ENCODE measurements at places on chromosomes 12 and 14.

GRCh38 chr12:56162468-56163290, 4.5 kb downstream of the MYL6 start:
- DNase-seq = no peak

DNA sequence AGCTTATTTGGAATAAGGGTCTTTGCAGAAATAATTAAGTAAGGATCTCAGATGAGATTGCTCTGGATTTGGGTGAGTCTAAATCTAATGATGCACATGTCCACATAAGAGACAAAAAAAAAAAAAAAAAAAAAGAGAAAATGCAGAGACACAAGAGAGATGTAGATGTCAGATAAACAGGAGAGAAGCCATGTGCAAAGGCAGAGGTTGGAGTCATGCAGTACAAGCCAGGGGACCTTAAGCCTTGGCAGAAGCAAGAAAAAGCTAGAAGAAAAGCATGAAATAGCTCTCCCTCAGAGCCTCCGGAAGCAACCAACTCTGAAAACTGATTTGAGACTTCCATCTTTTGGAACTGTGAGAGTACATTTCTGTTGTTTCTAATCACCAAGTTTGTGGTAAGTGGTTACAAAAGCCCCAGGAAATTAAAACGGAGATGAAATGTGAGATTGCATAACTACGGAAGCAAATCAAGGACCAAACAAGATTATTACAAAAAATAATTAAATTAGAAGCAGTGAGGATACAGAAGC, 1304.0 kb upstream of the SEL1L start:
- DNase-seq = no peak

DNA sequence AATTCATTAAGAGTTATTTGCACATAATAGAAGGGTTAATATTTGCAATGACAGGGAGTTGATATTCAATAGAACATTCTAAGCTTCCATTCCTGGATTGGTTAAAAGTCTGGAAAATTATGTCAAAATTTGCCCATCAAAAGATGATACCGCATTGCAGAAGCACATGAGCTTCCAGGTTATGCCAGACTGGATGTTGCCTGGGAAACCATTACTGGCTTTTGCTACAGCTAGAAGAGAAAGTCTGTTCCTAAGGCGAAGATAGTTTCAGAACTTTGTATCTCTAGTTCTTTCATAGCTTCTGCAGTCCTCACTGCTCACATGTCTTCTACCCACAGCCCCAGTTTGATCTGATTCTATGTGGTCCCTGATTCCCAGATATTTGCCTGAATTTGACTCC, 122.4 kb upstream of the AMIGO2 start:
- DNase-seq = no peak

DNA sequence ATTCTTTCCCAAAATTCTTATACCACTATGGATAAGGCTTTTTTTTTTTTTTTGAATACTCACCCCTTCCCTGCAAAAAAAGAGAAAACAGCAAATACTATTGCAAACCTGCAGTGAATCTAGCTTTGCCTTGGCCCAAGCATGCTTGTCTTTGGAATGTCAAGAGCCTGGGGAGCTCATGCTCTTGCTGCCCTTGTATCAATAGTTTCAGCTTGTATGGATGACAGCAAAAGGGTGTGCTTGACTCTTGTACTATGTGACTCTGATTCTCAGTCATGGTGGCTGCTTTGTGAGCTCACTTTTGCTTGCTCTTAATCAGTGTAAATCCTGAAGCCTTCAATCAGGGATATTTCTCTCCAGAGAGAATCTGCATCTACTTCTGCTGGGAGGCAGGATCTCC, 149.2 kb downstream of the EMP1 start:
- DNase-seq = no peak

GRCh38 chr12:1912580-1913376, 5.7 kb downstream of the CACNA2D4 start:
- no peak for DNase-seq

GRCh38 chr14:56474419-56475022, 105.1 kb upstream of the TMEM260 start:
- no peak for DNase-seq

DNA sequence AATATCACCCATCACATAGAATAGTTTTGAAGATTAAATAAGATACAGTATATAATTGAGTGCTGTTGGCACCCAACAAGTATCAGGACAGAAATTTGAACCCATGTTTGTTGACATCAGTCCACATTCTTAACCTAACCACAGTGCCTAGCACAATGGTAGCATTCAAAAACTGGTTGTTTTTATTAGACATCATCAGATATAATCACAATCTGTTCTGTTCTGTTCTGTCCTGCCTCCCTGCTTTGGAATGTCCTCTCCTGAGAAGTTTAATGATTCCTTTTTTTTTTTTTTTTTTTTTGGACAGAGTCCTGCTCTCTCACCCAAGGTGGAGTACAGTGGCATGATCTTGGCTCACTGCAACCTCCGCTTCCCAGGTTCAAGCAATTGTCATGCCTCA, 476.6 kb downstream of the RMST start:
- DNase-seq = no peak

GRCh38 chr14:98101323-98101722, 1170.7 kb downstream of the BCL11B start:
- peak; percentile 8 for DNase-seq

- DNase-seq = no peak
These were observed 180.9 kb downstream of the RPS29 start for GRCh38 chr14:49405291-49405690.

DNA sequence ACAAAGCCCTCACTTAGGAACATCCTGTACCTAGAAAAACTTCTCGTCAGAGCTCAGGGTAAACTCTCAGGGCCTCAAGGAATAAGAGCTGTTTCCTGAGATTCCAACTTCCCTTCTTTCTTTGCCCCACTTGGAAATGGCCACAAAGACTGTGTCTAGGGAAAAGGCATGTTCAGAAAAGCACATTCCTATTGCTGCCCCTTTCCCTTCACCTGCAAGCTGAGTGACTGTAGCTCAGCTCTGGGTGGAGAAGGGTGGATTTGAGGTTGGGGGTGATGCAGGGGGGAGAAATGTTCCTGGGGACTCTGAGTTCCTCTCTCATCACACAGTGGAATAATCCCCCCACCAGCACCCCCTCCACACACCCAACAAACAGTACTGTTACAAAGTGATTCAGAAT, 6.8 kb downstream of the ENDOU start:
- no peak for DNase-seq

DNA sequence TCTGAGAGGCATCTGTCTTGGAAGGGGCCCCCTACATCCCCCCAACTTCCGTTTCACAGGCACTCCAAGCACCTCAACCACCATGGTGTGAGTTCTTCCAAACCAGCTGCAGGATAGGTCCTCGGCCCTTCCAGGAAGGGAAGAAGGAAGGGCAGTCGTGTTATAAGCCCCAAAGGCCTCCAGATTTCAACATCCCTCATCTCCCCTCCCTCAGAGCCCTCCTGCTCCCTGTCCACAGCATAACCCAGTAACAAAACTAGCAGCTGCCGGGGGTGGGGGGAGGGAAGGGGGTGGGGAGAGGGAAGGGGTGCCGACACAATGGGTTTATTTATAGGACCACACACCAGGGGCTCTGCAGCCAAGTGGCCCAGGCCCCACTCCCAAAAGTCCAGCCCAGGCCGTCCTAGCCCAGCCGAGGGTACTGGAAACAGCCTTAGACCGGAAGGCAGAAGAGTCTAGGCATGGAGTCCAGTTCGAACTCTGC, 18.3 kb downstream of the NCKAP5L start:
- no peak for DNase-seq
